AG09309 (cell line): ENCODE measurements at places on chromosomes 3 and 15.
A peak's percentile ranks its signal among the peaks of the same experiment; 100 is the strongest.

DNA sequence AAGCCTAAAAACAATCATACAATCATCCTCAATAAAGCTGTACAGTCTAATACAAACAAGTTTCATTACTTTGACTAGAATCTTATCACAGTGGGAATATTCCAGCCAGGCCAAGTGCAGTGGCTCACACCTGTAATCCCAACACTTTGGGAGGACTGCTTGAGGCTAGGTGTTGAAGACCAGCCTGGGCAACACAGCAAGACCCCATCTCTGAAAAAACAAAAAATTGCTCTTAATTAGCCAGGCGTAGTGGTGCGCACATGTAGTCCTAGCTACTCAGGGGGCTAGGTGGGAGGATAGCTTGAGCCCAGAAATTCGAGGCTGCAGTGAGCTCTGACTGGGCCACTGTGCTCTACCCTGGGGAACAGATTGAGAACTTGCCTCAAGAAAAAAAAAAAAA, 3.3 kb downstream of the RPN1 start:
- DNase-seq, result no peak

DNA sequence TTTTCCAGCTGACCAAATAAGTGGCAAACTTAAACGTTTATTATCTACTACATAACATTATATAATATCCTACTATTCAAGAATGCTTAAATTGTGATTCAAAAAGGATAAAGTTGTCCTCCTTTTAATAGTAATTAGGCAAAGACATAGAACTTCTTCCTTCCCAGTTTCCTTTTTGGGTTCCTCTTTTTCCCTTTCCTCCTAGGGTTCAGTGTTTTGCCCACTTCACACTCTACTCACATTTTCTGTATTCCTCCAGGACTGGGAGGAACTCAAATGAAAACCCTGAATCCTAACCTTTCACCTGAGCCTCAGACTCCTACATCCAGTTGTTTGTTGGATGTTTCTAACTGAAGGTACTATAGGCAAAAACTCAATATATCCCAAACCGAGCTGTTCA, 132.5 kb downstream of the PEAK1 start:
- DNase-seq, result no peak

- DNase-seq, result no peak
Observed at GRCh38 chr15:74964794-74965193, 8.2 kb upstream of the RPP25 start.

DNA sequence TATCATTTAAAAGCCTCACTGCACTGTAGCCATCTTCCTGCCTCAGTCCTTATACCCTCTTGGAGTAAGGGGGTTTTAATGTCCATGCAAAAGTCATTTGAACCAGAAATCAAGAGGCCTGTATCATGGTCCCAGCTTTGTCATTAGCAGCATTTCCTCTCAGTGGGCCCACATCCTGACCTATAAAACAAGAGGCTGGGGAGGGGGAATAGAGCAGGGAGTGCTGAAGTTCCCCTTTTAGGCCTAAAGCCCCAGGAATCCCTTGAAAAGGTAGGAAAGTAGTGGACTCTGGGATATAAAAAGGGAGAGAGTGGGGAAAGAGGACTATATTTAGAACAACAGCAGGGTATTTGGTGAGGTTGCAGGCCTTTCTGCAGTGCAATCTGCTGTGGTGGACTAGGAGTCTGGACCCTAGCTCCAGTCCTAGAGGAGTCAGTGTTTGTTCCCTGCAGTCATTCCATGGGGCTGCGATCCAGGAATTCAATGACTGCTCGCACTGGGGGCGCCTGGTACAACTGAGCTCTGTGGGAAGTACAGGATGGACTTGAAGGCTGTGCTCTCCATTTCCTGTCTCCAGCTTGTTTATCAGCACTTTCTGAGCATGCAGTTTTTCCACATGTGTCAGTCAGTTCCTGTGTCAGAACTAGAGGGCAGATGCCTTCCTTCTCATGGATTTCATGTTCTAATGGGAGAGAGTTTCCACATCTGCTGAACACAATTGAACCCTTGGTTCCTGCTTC, 46.8 kb downstream of the PDHB start:
- DNase-seq, result no peak

DNA sequence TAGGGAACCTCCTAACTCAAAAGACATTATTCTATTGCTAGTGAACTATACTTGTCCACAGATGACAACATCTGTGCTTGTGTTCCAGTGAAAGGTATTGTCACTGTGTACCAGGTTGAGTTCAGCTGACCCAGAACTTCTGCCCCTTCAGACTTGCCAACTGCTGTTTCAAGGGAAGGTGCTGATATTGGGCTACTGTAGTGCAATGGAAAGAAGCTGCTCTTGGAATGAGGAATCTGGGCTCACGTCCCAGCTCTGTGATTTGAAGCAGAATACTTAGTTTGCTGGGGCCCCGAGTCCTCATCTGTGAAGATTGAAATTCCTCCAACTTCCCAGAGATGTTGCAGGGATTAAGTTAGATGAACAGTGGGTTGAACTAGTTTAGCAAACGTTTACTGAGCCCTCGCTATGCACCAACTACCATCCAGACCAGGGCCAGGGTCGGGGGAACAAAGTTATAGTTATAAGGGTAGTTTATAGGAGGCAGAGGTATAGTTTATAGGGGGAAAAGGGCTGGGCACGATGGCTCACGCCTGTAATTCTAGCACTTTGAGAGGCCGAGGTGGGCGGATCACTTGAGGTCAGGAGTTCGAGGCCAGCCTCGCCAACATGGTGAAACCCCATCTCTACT, 15.9 kb upstream of the UMPS start:
- DNase-seq, result no peak

- no peak for DNase-seq
Observed at GRCh38 chr3:146283781-146284445, 33.0 kb upstream of the PLSCR4 start.

GRCh38 chr3:126858887-126859286, 124.0 kb upstream of the PLXNA1 start:
- DNase-seq, result peak; percentile 87

GRCh38 chr3:131712662-131713061, 209.9 kb upstream of the MRPL3 start:
- DNase-seq, result no peak

- no peak for DNase-seq
Observed at GRCh38 chr3:177481329-177481728, 284.0 kb upstream of the TBL1XR1 start.

GRCh38 chr3:181176601-181177000, 187.1 kb upstream of the DNAJC19 start:
- DNase-seq, result no peak

- no peak for DNase-seq
Observed at GRCh38 chr15:55237219-55238130, 40.7 kb upstream of the RSL24D1 start.

- peak; percentile 47 for DNase-seq
Observed at GRCh38 chr15:92118162-92118935, 264.8 kb downstream of the SLCO3A1 start.

- peak; percentile 99 for DNase-seq
Observed at GRCh38 chr3:134326760-134327593, 47.3 kb downstream of the AMOTL2 start.

- DNase-seq, result no peak
Observed at GRCh38 chr15:65130941-65131340, 2.7 kb downstream of the PDCD7 start.

DNA sequence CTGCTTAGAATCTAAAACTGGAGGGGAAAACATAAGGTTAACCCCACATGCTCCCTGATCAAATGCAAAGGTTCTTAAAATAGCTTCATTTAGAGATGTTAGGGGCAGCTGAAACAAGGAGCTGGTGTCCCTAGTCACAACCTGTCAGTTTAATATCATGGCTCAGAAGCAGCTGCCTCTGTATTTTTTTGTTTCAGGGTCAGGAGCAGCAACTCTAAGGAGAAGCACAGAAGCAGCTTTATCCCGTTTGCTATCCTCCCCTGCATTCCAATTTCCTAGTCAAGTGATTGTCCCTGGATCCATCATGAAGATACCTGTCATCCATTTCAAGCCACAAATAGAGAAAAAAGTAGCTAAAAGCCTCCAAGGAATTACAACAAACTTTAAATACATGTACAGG, 4.1 kb downstream of the FILIP1L start:
- no peak for DNase-seq

GRCh38 chr3:174280186-174280585, 578.9 kb upstream of the NAALADL2 start:
- DNase-seq, result no peak

- DNase-seq, result peak; percentile 40
Observed at GRCh38 chr15:64536244-64536836, 76.0 kb downstream of the ZNF609 start.

DNA sequence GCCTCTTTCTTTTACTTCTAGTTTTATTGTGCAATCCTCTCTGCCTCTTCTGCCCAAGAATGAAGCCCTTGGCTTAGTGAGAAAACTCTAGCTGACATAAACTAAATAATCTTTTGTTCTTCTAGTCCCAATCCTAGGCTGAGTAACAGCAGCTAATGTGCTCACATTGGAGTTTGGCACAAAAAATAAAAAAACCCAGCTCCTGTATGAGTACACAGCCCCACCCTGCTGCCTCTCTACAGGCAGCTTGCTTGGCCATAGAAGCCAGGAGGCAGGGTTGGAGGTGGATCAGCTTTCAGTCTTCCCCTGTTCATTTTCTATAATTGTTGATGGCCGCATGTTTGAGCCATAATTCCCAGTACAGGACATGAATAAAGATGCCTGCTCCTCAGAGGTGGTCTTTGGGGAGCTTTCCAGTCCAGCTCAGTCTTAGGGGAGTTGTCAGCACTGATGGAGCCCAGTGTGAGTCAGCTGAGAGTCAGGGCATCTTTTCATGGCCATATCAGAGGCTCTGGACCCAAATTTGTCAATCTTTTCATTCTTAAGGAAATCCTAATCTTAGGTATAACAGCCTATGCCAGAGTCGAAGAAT, 46.7 kb downstream of the RTP1 start:
- no peak for DNase-seq

DNA sequence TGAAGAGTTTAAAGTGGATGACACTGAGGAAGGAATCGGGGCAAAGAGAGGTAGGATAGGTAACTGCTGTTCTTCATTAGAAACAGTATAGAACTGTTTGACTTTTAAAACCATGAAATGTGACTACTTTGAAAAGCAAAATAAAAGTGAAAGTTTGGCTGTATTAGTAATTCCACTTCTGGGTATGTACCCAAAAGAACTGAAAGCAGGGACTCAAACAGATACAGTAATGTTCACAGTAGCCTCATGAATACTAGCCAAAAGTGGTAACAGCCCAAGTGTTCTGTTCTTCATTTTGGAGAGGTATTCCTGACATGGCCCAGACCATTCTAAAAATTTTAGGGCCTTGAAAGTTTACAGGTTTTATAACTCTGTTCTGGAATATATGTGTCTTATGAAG, 1055.4 kb downstream of the TBL1XR1 start:
- no peak for DNase-seq

- DNase-seq, result no peak
Observed at GRCh38 chr3:136979684-136980083, 21.9 kb downstream of the IL20RB start.

DNA sequence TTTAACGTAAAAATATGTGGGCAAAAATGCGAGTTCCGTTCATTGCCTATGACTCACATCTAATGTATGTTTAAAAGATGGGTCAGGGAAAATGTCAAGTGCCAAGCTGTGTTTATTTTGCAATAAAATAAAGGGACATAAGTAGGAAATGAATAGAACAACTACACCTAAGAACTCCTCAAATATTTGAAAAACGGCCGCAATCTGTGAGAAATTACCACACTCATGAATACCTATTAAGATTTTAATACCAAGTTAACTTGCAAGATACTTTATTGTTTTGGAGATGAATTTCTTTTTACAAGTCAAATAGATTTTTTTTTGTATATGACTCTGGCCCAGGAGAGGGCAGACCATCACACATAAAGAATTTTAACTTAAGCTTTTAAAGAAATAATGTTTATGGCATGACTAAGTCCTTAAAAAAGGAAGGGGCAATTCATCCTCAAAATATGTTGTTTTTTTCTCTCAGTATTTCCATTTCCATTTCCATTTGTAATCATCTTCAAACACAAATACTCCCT, 152.7 kb downstream of the SUCNR1 start:
- DNase-seq, result peak; percentile 67

- DNase-seq, result no peak
Observed at GRCh38 chr3:7285505-7285904, 424.6 kb downstream of the GRM7 start.

- no peak for DNase-seq
Observed at GRCh38 chr3:148998715-148999423, 7.5 kb downstream of the GYG1 start.

- no peak for DNase-seq
Observed at GRCh38 chr3:49135499-49135898, 2.6 kb upstream of the LAMB2 start.

GRCh38 chr3:44111482-44111881, 130.2 kb upstream of the TOPAZ1 start:
- DNase-seq, result no peak

GRCh38 chr3:16279010-16279801, 14.2 kb downstream of the OXNAD1 start:
- no peak for DNase-seq

DNA sequence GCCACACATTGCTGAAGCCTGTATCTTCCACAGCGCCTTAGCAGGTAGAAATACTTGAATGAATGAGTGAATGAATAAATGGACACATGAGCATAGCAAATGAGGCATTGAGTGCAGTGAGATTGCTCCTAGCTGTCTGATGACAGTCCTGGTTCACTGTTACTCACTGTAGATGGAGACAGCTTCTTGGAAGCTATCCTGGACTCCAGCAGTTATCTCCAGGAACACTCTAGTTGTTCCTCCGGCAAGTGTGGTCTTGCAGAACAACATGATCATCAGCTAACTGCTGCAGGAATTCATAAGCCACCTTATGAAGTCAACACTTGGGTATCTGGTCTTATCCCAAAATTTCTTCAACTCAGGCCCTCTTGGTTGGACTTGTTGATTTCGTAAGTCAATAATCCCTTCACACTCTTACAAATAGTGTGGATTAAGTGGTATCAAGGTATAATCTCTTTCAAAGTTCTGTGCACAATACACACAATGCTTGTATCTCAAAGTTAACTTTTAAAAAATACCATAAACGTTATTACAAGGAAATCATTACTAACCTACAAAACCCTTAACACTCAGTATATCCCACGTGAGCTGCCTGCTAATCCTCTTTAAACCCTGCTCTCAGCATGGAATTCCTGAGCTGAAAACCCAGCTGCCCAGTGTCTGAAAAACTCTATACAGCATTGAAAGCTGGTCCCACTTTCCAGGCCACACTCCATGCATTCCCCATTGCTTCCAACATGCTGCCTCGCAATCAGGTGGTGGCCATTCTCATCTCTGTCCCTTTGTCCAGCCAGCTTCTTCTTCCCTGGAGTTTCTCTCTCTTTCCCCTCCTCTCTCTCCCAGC, 14.4 kb upstream of the ZBTB38 start:
- DNase-seq, result no peak

GRCh38 chr3:141071681-141072260, 20.6 kb downstream of the SPSB4 start:
- no peak for DNase-seq

DNA sequence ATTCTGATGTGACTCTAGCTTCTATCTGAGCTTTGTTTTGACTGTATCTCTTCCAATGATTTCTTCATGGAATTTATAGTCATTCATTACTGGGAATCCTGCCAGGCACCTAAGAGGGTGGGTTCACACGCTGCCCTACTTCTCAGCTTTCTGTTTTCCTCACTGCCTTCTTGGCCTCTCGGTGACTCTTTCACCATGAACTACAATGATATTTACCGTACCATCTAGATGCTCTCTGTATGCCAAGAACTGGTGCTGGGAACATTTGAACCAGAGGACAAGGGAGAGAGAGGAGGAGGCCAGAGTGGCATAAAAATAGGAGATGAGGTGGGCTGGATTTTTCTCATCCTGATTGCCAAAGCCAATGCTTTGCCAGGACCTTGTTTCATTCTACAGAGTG, 280.0 kb upstream of the P2RY1 start:
- peak; percentile 16 for DNase-seq
